Activated T-cell treated with anti-CD3 and anti-CD28 coated beads for 4 hours (primary cell): ENCODE measurements at places on chromosomes 3 and 15.

GRCh38 chr15:63447017-63447676, 57.2 kb upstream of the USP3 start:
- no peak for DNase-seq

DNA sequence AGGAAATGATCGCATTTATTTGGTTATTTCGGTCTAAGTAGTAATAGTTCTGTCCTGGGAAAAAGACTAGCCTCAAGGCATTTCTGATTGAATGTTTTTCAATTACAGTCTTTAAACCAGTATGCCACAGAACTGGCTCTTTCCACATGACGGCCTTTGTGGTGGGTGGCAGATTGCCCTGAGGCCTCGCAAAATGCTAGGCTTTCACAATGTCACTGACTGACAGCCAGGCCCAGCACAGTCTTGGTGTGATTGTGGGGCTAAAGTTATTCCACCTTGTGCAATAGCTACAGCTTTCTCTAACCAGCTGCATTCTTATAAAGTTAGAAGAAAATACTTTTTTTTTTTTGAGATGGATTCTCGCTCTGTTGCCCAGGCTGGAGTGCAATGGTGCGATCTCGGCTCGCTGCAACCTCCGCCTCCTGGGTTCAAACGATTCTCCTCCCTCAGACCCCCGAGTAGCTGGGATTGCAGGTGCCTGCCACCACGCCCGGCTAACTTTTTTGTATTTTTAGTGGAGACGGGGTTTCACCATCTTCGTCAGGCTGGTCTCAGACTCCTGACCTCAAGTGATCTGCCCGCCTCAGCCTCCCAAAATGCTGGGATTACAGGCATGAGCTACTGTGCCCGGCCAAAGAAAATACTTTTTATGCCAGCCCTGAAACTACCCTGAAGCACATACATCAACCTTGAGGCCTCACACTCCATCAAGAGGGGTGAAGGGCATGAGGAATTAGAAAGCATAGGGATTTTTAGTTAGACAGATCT, 2.5 kb upstream of the ADIPOQ start:
- DNase-seq: no peak

GRCh38 chr15:63157891-63158431, 684 bp upstream of the RPS27L start:
- DNase-seq: no peak

DNA sequence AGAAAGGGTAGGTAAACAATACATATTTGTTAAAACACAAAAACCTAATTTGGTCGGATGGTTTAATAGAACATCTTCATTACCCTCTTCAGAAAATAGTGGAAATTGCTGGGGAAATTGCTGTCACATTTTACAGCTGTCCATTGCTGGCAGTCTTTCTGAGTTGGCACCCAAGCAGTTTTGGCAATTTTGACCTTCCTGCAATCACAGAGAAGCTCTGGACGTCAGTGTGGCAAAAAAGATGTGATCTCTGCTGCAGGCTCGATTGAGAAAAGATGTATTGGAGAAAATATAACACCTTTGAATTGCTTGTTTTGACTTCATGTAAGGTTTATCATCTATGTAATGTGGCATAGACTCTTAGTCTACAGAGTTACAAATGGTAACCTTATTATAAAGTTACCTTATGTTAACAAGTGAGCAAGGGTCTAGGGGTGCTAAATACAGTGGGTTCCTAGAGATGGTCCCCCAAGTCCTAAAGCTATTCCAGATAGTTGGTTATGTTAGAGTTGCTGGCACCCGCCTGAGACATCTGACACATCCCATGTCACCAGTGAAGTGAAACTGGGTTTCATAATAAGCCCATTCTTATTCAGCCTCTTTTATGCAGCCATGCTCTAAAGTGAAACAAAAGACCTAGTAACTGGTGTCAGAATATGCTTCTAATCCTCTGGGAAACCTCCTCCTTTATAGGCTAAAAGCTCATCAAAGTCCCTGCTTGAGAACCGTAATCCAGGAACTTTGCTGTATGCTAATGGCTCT, 14.0 kb downstream of the UBE2E1 start:
- no peak for DNase-seq

DNA sequence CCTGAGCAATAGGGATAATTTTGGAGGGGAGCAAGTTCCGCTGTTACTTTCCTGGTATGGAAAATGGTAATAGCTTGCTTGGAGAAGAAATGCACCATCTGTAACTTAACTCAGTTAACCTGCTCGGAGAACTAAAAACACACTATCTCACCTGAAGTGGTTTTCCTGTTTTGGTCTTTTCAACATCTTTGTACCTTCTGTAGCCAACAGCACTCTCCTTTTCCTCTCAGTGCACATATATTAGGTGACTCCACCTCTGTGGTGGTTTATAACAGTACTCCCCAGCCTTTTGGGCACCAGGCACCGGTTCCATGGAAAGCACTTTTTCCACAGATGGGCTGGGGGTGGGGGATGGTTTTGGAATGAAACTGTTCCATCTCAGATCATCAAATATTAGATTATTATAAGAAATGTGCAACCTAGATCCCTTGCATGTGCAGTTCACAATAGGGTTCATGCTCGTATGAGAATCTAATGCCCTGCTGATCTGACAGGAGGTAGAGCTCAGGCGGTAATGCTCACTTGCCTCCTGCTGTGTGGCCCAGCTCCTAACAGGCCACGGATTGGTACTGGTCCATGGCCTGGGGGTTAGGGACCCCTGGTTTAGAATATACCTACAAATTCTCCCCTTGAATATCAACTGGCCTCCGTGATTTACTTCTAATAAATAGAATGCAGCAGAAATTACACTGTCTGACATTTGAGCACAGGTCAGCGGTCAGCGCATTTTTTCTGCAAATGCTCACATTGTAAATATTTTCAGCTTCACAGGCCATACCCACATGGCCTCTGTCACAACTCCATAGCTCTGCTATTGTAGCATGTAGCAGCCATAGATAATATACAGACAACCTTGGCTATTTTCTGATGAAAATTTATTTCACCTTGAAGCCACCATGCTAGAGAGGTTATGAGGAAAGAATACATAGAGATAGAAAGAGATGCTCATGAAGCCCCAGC, 83.8 kb upstream of the SUCLG2 start:
- DNase-seq: no peak

DNA sequence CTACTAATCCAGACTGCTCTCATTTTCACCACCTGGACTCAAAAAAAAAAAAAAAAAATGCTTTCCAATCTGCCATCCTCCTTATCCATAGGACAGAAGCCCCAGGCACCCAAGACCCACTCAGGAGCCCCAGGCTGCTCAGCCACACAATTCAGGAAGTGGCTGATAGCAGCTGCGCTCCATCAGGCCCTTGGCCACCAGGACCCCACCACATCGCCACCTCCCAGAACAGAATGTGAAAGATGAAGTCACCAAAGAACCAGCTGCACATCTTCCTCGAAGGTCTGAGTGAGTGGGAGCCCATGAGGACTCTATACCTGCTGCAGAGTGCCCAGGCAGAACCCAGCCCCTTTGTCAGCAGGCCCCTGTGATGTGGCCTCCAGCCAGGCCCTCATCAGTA, 19.5 kb downstream of the POC1A start:
- no peak for DNase-seq

DNA sequence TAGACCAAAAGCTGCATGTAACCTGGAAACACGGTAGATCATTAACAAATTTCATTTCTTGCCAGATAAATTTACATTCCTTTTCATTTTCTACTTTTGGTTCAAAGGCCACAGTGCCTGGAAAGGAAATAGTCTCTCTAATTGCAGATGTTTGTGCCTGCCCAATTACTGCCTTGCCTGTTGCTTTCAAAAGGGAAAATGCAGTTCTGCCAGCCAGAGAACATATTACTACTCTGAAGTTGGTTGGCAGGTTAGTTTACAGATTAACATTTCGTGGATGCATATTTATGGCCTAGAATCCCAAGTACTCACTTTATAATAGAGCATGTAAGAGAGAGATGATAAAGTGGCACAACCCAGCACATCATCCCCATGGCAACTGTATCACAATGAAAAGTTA, 124.3 kb upstream of the LRRC3B start:
- no peak for DNase-seq

DNA sequence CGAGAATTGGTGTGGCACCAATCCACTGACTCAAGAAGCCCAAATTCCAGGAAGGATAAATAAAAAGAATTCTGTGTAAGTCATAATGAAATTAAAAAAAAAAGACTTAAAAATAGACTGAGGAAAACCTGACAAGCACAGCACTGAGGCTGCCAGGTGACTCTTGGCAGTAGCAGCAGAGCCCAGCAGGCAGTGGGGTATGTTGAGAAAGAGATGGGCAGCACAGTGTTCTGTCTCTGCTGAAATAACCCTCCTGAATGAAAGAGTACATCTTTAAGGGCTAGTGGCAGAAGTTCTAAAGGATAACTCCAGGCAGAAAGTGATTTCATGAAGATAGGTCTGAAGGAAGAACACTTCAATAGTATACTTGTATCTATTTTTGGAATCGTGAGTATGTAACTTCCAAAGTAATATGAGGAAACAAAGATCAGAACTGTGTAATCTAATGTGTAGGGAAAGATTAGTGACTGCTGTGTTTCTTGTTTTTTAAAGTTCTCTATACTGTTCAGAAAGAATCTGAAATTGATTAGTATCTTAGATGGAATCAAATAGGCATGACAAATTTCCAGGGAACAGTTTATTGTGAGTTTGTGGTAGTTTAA, 75.9 kb downstream of the RAB7A start:
- no peak for DNase-seq

GRCh38 chr3:29610781-29611180, 329.9 kb downstream of the RBMS3 start:
- no peak for DNase-seq
